ENCODE measurements at places on chromosomes 3 and 15.

GRCh38 chr3:70980646-70981170, 602.8 kb downstream of the FOXP1 start:
- DNase-seq = no peak

- DNase-seq = no peak
Measured at GRCh38 chr3:155714295-155714718, 30.6 kb downstream of the PLCH1 start.

GRCh38 chr3:168285506-168285905, 189.8 kb upstream of the GOLIM4 start:
- no peak for DNase-seq

- DNase-seq = no peak
Measured at GRCh38 chr3:12405432-12406272, 78.6 kb upstream of the TSEN2 start.

- no peak for DNase-seq
Measured at GRCh38 chr15:80679167-80679803, 15.8 kb upstream of the ABHD17C start.

- no peak for DNase-seq
Measured at GRCh38 chr3:15875016-15875689, 77.4 kb upstream of the ANKRD28 start.

- no peak for DNase-seq
Measured at GRCh38 chr3:126021702-126022101, 52.7 kb downstream of the ROPN1B start.

DNA sequence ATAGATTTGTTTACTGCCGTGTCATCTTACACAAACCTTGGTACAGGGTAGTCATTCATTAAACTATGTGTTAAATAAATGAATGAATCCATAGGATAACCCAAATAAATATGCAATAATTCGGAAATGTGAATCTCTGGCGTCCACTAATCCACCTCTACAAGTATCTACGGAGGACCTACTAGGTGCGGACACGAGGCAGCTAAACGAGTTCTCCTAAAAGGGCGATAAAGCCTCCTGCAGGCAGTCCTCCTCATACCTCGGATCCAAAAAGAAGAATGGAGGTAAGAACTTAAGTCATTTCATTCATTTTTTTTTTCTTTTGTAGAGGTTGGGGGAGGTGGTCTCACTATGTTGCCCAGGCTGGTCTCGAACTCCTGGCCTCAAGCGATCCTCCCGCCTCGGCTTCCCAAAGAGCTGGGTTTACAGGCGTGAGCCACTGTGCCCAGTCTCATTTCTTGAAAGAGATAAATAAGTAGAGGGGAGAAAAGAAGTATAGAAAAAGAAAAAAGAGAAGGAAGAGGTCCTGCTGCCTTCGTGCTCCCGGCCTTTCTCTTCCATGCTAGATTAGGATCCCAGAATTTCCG, 706 bp upstream of the RPL35A start:
- DNase-seq = no peak

Measured in CMK (cell line).